ENCODE measurements at places on chromosomes 7 and 10. TPM values are rescaled to one million over a fixed set of nuclear protein-coding genes. Genes with fewer than 3 reads are reported as not detected.
A peak's percentile ranks its signal among the peaks of the same experiment; 100 is the strongest.

GRCh38 chr7:22565315-22565811, 65.4 kb upstream of the STEAP1B start:
- DNase-seq = peak; percentile 86

DNA sequence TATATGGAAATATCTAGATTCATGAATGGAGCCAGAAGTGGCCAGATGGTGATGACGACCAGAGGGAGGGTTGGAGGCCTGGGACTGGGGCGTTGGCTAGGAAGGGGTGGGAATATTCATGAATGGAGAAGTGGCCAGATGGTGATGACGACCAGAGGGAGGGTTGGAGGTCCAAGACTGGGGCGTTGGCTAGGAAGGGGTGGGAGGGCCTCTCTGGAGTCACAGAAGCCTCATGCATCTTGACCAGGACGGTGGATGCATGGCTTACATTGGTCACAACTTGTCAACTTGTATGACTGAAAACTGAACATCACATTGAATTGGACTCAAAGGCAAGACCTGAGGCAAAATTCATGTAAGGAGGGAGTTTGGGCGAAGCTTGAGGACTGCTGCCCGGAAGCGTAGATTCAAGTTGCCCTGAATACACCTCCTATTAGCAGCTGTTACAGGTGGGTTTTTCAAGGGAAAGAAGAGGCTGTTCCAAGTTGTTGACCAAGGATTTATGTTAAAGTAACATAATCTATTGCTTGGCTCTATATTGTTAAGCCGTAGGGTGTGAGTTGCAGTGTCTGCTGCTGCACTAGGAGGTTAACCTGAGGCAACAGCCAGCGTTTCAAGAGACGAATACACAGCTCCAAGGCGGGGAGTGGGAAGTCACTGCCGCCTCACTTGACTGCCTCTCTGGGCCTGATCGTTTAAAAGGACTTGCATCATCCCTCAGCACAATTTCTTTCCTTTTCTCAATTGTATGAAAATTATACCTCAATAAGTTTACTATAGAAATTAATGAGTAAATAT, 55.1 kb upstream of the FAM20C start:
- DNase-seq = no peak

DNA sequence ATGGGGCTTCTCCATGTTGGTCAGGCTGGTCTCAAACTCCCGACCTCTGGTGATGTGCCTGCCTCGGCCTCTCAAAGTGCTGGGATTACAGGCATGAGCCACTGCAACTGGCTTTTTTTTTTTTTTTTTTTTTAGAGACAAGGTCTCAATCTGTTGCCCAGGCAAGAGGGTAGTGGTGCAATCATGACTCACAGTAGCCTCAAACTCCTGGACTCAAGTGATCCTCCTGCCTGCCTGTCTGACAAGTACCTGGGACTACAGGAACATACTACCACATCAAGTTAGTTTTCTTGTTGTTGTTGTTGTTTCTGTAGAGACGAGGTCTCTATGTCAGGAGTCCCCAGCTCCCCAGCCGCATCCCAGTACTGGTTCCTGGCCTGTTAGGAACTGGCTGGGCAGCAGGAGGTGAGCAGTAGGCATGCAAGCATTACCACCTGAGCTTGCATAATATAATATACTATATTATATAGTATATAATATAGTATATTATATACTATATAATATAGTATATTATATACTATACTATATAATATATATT, 55.7 kb downstream of the TPK1 start:
- DNase-seq = no peak

TFPI2 gene
- 208 TPM for total RNA-seq

DNA sequence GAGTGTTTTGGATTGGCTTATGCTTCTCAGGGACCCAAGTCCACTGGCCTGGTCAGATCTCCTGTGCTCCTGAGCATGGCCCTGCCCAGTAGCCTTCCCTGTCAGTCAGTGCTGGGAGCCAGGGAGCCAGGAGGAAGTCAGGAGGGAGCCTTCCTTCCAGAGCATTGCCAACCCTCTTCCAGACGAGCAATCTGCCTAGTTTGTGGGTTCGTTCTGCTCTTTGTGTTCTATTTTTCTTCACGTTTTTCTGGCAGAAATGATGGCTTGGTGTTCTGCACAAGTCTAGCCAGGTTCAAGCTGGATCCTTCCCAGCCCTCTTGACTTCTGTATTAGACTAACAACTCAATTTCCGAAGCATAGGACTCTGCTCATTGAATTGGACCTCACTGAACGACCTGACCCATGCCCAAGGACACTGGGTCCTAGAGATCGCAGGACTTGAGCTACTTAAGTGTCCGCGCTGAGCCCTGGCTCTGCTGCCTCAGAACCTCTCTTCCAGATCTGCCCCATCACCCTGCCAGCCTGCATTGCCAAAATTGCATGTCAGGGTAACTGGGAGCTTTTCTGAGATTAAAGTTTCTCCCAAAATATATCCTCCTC, 76.2 kb upstream of the MPP7 start:
- no peak for DNase-seq

CHAT gene
- not detected for total RNA-seq

SPDYE2B gene
- total RNA-seq = not detected

- DNase-seq = no peak
These were observed 217.3 kb downstream of the HERPUD2 start for GRCh38 chr7:35477609-35478008.

OR6V1 gene
- not detected for total RNA-seq

NODAL gene
- total RNA-seq = not detected

DNA sequence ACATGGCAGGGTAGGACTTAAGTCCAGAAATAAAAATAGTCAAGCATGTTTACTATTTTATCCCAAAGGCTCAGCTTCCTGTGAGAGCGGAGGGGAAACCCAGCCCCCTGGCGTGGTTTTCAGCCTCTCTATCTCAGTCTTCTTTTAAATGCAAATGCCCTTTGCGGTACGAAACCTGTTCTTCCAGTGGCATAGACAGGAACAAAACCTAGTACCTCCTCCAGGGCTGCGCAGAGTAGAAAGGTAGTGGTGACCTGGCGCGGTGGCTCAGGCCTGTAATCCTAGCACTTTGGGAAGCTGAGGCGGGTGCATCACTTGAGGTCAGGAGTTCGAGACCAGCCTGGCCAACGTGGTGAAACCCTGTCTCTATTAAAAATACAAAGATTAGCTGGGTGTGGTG, 181.3 kb upstream of the FOXK1 start:
- no peak for DNase-seq

GRID1 gene
- total RNA-seq = not detected

- DNase-seq = no peak
These were observed 275.5 kb downstream of the FGFR2 start for GRCh38 chr10:121322776-121323175.

DNA sequence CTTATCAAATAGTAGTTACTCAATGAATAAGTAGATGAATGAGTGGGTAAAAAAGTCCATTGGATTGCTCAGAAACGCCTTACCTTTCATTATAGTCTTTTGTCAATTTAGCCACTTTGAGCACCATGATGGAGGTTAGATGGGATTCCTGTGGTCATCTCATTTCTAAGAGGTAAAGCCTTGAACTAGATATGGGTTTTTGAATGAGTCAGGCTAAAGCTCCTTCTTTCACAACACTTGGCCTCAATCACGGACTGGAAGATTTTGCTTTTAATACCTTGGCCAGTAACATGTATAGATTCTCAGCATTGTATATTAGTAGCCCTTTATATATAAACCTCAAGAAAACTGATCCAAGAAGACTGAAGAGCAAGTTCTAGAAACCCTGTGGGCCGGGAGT, 99.7 kb upstream of the CCDC6 start:
- peak; percentile 2 for DNase-seq

- DNase-seq = no peak
These were observed 103.4 kb downstream of the PLXDC2 start for GRCh38 chr10:19919671-19920070.

GRCh38 chr7:20299647-20300312, 30.9 kb upstream of the ITGB8 start:
- peak; percentile 43 for DNase-seq

DNA sequence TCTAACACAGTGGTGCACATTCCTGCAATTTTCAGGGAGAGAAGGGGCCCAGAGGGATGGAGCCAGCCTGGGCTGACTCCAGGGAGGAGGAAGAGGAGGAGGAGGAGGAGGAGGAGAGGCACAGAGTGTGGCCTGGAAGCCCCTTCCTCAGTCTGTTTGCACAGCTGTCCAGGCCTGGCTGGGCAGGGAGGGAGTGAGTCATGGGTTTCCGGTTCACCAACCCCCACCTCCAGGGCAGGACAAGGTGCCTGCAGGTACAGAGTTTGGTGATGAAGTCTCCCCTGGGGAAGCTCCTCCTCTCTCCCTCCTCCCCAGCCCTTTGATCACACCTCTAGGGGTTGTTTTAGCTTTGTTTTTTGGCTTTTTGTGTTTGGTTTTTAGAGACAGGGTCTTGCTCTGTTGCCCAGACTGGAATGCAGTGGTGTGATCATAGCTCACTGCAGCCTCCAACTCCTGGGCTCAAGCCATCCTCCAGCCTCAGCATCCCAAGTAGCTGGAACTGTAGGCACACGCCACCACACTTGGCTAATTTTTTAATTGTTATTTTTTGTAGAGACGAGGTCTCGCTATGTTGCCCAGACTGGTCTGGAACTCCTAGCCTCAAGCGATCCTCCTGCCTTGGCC, 77.5 kb upstream of the CUX1 start:
- DNase-seq = no peak

GRCh38 chr10:4704034-4704545, 121.9 kb upstream of the AKR1E2 start:
- peak; percentile 90 for DNase-seq

DNA sequence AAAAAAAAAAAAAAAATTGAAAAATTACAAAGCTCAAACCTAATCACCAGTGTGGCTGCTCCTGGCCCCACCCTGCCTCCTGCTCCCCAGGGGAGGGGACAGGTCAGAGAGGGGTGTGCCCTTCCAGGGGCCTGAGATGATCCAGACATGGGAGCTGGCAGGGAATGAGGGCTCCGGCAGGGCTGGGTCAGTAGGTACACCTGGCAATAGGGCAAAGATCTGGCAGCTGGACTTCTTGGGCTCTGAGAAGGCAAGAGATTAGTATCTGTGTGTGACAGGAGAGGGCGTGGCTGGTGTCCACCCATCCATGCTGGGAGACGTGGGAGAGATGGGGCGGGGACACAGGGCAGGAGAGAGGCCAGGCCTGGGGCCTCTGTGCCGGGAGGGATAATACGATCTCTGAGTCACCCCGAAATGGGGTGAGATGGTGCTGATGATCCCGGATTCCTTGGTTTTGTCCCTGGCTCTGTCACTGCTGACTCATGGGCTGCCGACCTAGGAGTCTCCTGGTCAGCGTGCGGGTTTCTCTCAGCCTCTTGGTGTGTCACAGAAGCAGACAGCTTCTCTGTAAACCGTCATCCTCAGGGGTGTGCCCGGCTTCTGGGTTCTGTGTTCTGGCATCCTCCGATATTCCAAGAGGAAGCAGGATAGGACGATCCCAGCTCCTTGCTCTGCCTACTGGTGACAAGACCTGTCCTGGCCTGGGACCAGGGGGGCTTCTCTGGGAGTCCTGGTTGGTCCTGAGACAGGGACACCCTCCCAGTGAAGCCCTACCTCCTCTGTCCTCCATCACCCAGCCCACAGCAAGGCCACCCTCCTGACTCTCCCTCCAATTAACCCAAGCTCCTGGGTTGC, 8.2 kb upstream of the CLDN4 start:
- peak; percentile 100 for DNase-seq

AGFG2 gene
- 28.0 TPM for total RNA-seq

DNA sequence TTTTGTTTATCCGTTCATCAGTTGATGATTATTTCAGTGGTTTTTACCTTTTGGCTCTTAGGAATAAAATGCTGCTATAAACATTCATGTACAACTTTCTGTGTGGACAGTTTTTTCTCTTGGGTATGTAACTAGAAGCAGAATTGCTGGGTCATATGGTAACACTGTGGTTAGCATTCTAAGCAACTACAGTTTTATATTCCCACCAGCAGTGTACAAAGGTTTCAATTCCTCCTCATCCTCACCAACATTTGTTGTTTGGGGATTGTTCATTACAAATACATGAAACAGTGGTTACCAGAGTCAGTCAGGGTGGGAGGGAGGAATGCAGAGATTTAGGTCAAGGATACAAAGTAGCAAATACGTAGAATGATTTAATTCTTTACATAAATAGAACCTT, 97.0 kb downstream of the NPSR1 start:
- no peak for DNase-seq

SH2D4B gene
- not detected for total RNA-seq

- DNase-seq = no peak
These were observed 14.9 kb upstream of the SP4 start for GRCh38 chr7:21412957-21413356.

PAX2 gene
- total RNA-seq = not detected

Measured in LHCN-M2 (cell line).